ENCODE measurements at places on chromosomes 2 and 18.

- no peak for DNase-seq
These were observed 234.4 kb downstream of the SOCS6 start for GRCh38 chr18:70523035-70523791.

DNA sequence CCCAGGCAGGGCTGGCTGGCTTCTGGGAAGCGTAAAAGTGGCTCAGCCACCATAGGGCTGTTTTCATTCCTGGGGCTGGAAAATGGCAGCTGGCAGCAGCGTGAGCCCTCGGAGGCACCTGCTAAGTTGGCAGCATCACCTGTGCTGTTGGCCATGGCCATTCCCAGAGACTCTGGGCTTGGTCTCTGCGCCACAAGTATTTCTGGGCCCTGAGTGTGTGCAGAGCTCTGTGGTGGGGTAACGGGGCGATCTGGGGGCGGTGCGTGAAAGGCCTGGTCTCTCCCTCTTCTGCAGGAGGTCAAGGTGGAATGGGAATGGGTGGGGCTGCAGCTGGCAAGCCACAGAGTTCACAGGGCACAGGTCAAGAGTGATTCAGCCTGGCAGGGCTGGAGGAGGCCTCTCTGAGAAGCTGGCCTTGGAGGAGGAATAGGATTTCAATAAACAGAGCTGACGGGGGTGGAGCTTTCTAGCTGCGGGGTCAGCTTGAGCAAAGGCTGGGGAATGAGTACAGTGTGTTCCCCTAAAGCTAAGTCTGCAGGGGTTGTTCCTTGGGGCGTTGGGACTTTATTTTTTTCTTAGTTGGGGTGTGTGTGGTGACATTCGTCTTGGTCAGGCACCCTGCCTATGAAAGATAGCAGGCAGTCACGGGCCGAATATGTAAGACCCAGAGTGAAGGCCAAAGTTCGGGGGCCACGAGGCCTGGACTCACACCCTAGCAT is 10.3 kb upstream of the NTSR2 start:
- DNase-seq: no peak

DNA sequence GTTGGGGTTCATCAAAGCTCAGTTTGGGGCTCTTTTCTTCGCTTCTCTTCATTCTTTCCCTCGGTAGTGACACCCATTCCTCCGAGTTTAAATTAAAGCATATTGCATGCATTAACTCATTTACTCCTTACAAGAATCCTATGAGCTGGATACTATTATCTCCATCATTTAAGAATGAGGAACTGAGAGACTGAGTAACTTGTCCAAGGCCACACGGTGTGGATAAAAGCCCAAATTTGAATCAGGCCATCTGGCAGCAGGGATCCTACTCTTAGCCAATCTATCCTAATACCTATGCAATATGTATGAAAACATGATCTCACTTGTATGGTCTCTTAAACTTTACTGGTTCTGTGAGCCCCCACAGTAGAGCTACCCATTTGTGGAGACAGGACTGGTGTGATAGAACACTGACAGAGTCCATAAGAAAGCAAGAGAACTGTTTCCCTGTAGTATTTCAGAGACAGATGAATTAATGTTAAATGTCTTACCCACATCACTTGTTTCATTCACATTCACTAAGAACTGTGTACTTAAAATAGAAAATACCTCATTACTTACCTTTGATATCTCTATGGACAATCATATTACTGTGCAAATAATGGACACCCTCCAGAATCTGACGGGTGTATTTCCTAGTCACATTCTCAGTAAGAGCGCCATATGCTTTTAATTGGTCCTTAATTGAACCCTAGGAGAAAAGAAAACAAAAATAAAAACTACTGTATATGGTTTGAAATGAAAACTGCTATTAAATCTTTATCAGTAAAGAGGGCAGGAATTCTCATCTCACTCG is 20.4 kb upstream of the ERCC3 start:
- no peak for DNase-seq

GRCh38 chr2:28755421-28755820 is 3.8 kb downstream of the PPP1CB start:
- DNase-seq: no peak

- DNase-seq: no peak
These were observed at the start of gene ARHGEF4 for GRCh38 chr2:130836501-130837174. ARHGEF4 (plus strand) TSS chr2:130836914; CDS start chr2:130836954, 40 bp downstream.

DNA sequence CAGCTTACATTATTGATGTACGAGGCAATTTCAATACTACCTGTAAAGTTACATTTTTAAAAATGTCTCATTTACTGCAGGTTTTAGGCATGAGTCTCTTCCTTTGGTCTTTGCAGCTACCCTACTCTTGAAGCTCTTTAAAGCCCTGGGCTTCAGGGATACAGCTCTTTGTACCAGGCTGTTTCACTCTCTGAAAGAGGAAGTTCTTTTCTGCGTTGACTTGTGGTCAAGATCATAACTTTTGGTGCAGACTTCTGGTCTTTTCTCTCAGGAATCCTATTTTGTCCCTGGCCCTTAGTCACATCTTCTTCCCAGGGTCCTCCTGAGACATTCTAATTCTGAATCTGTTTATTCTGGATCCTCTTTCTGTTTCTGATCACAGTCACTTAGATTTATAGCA is 16.6 kb upstream of the HRH4 start:
- no peak for DNase-seq

DNA sequence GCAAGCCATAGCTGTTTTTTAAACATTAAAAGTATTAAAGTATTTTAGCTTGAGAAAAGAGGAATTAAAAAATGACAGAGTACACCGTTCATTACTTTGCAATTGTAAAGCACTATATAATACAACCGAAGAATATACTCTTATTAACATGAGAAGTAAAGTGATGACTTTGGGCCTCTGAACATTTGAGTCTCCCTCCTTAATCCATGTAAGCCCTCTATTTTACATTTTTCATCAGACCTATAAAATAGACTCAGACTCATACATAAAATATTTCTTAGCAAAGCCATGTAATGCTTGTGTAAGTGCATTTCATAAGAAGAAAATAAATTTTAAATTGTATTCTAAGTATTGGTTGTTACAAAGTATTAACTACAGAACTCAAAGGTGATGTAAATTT is 198.6 kb downstream of the LRP1B start:
- DNase-seq: no peak

GRCh38 chr2:60855989-60856669 is 25.2 kb upstream of the REL start:
- no peak for DNase-seq

DNA sequence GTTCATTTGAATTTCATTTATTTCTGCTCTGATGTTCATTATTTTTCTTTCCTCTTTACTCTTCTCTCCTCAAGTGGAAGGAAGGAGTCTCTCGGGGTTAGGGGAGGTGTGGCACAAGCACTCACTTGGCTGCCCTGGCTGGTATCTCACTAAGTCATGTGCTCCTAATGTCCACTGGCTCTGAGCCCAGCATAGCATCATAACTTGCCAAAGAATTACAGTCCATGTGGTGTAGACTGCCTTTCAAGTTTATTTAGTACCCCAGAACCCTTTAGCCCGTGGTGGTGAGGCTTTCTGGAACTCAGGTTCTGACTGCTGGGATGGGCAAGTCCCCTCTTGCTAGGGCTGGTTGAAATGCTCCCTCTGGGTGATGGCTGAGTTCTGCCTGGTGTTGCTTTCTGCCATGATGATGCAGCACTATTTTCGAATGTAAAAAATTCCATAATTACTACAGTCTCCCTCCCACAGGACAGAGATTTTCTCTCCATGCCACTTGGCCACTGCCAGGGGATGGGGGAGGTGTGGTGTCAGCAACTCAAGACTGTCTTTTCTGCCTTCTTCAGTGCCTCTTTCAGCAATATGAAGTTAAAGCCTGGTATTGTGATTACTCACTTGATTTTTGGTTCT is 22.2 kb downstream of the SPAG16 start:
- no peak for DNase-seq

- no peak for DNase-seq
These were observed 43.4 kb downstream of the DPP4 start for GRCh38 chr2:162030363-162031190.

Measured in occipital lobe (tissue), 3 donors.